ENCODE measurements at places on chromosomes 13 and 19.

- H3K27me3 ChIP-seq: peaks cover 11% of the 10 kb centered on the region
- peaks cover 49% of the 10 kb centered on the region for H3K4me1 ChIP-seq
- no peak for DNase-seq
- H3K4me3 ChIP-seq: peak overlapping the region; percentile 59
- peaks cover 6% of the 10 kb centered on the region for H3K36me3 ChIP-seq
Measured at GRCh38 chr19:8611877-8612806, 1.6 kb upstream of the ADAMTS10 start.

DNA sequence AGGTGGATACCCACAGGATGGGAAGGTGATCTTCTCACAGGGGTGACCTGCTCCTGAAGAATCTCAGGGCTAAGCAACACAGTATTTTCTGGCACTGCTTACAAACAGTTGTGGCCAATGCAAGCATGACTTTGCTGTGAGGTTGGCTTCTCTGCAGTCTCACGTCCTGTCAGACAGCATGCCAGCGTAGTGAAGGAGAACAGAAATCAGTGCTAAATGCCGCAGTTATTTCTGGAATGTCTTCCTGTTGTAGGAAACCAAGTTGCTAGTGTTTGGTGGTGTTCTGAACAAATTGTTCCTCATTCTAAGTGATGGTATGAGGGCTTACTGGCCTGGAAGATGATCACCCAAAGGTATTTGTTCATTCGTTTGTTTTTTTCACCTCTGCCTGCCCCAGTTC, 320.1 kb downstream of the MTUS2 start:
- DNase-seq: no peak
- H3K4me3 ChIP-seq: no peak overlapping the region
- no peaks in the 10 kb centered on the region for H3K4me1 ChIP-seq
- H3K27ac ChIP-seq: no peak overlapping the region

DNA sequence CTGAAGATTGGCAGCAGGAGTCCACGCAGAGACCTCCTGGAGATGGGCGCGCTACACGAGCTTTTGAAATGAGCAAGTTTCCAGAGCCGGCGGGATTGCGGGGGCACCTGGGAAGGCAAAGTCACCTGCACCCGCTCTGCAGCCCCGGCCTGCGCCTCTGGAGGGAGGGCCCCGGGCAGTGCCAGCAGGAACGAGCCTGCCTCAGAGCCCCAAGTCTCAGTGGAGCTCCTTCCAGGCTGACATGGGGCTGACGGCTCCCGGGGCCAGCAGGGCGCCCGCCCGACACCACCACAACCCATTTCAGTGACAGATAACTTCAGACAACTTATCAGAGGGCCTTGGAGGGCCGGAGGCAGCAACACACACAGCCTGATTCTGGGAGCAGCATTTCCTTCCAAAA, 45.0 kb downstream of the RASA3 start:
- peaks cover 9% of the 10 kb centered on the region for H3K4me1 ChIP-seq
- H3K27me3 ChIP-seq: no peaks in the 10 kb centered on the region
- H3K27ac ChIP-seq: no peak overlapping the region
- H3K36me3 ChIP-seq: peaks cover 17% of the 10 kb centered on the region

- no peak overlapping the region for H3K27ac ChIP-seq
- H3K27me3 ChIP-seq: peaks cover 58% of the 10 kb centered on the region
- H3K4me3 ChIP-seq: no peak overlapping the region
- DNase-seq: no peak
- H3K36me3 ChIP-seq: no peaks in the 10 kb centered on the region
Measured at GRCh38 chr13:33280923-33281322, 4.6 kb downstream of the STARD13 start.

DNA sequence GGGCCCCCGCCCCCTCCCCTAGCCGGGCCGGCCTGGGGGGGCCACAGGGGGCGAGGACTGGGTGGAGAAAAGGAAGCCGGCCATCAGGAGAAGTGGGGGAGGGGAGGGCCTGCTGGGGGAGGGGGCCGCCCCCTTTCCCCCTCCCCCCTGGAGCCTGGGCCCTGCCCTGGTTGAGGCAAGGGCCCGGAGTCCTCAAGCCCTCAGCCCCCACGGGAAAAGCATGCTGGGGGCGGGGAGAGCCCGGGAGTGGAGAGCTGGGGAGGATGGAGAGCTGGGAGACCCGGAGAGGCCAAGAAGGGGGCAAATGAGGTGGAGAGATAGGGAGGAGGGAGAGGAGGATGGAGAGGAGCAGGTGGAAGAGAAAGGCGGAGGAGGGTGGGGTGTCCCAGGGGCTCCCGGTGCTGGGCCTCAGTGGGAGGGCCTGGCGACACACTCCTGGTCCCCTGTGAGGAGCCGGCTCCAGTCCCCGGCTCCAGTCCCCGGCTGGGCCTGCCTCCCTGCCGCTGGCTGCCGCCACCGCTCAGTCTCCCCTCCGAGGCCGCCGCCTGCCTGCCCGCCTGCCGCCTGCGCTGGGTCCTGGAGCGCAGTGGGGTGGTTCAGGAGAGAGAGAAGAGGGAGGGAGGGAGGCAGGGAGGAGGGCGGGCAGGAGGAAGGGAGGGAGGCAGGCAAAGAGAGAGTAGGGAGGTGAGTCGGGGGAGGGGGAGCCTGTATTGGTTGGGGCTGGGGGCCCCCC, at the start of gene GRIK5:
GRIK5 (minus strand) TSS at position 588 of the 733 bp plus-strand sequence. CDS start 4,436 bp downstream, outside the sequence.
- peaks cover 4% of the 10 kb centered on the region for H3K4me1 ChIP-seq
- H3K27me3 ChIP-seq: peaks cover 8% of the 10 kb centered on the region
- no peak for DNase-seq

GRCh38 chr13:59893266-59893665, 270.5 kb downstream of the DIAPH3 start:
- no peaks in the 10 kb centered on the region for H3K27me3 ChIP-seq
- no peak overlapping the region for H3K27ac ChIP-seq
- DNase-seq: no peak
- H3K4me1 ChIP-seq: no peaks in the 10 kb centered on the region

DNA sequence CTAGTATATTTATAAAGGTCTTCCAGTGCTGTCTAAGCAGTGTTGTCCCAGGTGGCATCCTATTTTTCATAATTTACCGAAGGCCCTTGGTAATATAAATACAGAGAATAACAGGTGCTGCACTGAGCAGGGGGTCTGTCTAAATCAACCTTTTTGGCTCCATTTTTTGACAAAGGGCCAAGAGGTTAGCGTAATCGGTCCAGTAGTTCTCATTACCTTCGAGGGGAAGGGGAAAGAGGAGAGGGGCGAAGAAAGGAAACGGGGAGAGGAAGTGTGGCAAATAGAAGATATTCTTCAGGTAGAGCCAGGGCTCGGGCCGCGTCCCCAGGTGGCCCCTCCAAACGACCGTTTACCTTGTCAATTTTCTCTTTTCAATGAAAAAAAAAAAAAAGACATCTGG, 749 bp upstream of the PAN3 start:
- peak overlapping the region; percentile 95 for H3K4me3 ChIP-seq
- peaks cover 57% of the 10 kb centered on the region for H3K4me1 ChIP-seq
- peaks cover 4% of the 10 kb centered on the region for H3K36me3 ChIP-seq

DNA sequence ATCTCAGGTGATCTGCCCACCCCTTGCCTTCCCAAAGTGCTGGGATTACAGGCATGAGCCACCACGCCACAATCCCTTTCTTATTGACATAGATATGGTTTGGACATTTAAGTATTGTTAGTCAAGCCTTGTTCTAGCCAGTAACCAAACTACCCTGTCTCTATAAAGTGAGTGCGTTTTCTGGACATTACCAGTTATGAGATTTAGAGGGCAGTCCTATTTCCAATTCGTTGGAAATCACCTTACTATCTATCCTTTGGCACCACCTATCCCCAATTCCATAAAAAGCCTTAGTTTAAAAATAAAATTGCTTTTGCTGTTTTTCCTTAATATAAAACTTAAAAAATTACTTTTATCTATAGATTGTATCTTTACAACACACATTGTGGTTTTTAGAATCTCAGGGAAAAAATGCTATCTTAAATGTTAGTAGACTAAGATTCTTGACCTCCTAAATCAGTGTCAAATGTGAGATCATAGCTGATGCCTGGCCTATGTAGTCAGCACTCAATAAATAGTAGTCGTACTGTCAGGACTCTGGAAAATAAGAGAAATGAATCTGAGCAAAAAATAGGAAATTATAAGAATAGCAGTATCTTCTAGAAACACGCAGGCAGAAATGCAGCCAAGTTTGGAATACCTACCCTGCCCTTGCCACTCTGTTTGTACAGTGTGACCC, 57.0 kb downstream of the NUFIP1 start:
- DNase-seq: no peak
- H3K27ac ChIP-seq: no peak overlapping the region
- H3K4me1 ChIP-seq: peaks cover 12% of the 10 kb centered on the region

DNA sequence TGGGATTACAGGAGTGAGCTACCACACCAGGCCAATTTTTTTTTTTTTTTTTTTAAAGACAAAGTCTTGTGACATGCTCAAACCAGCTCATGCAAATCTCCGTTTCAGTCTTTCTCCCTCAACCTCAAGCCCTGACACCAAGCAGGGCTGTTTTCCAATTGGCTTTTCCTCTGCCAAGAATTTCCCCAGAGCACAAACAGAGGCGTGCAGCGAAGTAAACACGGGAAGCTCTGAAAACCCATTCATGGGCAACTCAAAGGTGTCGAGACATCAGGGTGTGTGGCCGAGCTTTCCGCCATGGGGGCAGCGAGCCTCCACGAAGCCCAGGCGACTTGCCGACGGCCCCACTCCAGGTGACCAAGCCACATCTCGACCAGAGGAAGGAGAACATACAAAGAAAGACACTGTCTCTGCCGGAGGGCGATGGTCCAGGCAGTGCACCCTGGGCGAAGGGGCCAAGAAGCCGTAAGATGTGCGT, 70.0 kb downstream of the INSR start:
- peaks cover 8% of the 10 kb centered on the region for H3K4me1 ChIP-seq
- H3K27ac ChIP-seq: no peak overlapping the region

- no peak for DNase-seq
- H3K36me3 ChIP-seq: peaks cover 5% of the 10 kb centered on the region
- H3K27me3 ChIP-seq: no peaks in the 10 kb centered on the region
Measured at GRCh38 chr13:113981611-113982295, 7.9 kb upstream of the C13orf46 start.

DNA sequence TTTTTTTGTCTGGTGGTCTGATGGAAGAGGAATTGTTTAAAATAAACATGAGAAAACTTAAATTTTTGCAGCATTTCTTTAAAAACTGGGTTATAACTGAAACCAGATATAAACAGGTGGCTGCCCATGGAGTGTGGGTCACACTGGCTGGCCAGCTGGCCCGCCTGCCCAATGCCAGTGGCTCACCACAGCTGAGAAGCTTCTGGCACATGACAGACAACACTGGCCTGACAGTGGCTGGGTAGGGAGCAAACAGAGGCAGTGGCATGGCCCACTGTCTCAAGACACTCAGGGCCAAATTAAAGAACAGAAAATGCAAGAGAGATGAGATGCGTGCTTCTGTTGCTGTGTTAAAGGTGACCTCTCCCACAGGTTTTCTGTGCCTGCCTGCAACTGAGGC, 3.1 kb upstream of the SLC35E1 start:
- peaks cover 3% of the 10 kb centered on the region for H3K36me3 ChIP-seq
- no peaks in the 10 kb centered on the region for H3K27me3 ChIP-seq
- no peak overlapping the region for H3K4me3 ChIP-seq
- peak overlapping the region; percentile 76 for H3K27ac ChIP-seq

DNA sequence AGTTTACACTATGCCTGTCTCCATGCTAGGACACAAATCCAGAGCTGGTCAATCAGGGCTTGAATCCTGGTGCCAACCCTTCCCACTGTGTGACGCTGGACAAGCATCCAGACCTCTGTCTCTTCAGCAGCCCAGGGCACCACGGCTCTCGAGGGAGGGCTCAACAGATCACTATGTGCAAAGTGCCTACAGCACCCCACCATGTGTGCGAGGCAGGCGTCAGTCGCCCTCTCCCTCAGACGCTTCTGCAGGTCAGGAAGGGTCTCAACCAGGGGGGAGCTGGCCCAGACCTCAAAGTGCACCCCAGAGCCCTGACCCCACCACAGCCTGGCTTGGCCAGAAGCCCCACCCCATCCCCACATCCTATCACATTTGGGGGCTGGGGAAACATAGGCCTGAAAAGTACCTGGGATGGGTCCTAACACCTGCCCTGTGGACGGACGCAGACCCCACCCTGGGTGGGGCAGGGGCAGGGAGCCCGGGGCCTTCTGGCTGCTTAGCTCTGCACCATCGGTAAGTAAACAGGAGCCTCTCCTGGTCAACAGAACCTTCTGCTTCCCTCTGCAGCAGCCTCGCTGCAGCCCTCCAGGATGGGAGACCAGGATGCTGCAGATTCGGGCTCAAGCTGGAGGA, 2.9 kb upstream of the C2CD4C start:
- no peak overlapping the region for H3K27ac ChIP-seq
- H3K27me3 ChIP-seq: peaks cover 9% of the 10 kb centered on the region
- H3K4me1 ChIP-seq: peaks cover 7% of the 10 kb centered on the region
- H3K36me3 ChIP-seq: no peaks in the 10 kb centered on the region
- no peak for DNase-seq
- H3K4me3 ChIP-seq: no peak overlapping the region

DNA sequence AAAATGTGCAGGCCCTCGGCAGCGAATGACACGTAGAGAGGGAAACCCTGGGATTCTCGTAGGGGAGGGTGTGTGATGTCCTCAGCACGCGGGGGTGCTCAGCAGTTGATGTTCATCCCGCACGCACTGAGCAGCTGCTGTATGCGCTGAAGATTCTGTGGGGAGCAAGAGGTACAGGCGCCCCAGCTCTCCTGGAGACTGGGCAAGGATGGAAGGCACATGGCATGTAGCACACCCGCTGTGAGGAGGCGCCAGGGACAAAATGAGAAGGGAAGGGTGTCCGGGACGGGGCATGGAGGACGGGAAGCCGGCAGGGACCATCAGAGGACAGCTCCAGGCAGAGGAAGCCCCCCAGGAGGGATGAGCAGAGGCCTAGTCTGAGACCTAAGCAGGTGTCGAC, 15.4 kb downstream of the ATP11A start:
- H3K36me3 ChIP-seq: no peaks in the 10 kb centered on the region
- H3K27ac ChIP-seq: no peak overlapping the region
- H3K4me3 ChIP-seq: no peak overlapping the region

GRCh38 chr13:107217251-107217650, 649.3 kb upstream of the ARGLU1 start:
- DNase-seq: no peak
- H3K27me3 ChIP-seq: peaks cover 8% of the 10 kb centered on the region
- H3K36me3 ChIP-seq: no peaks in the 10 kb centered on the region
- H3K4me1 ChIP-seq: no peaks in the 10 kb centered on the region
- no peak overlapping the region for H3K4me3 ChIP-seq

- H3K27me3 ChIP-seq: no peaks in the 10 kb centered on the region
- H3K4me3 ChIP-seq: no peak overlapping the region
- peaks cover 6% of the 10 kb centered on the region for H3K4me1 ChIP-seq
Measured at GRCh38 chr19:38115271-38115802, 108.7 kb downstream of the DPF1 start.

All from activated T-cell treated with anti-CD3 and anti-CD28 coated beads, Interleukin-2, amount 50 U/mL, for 72 hours (primary cell).